ENCODE measurements at places on chromosomes 2 and 18.
A peak's percentile ranks its signal among the peaks of the same experiment; 100 is the strongest.

DNA sequence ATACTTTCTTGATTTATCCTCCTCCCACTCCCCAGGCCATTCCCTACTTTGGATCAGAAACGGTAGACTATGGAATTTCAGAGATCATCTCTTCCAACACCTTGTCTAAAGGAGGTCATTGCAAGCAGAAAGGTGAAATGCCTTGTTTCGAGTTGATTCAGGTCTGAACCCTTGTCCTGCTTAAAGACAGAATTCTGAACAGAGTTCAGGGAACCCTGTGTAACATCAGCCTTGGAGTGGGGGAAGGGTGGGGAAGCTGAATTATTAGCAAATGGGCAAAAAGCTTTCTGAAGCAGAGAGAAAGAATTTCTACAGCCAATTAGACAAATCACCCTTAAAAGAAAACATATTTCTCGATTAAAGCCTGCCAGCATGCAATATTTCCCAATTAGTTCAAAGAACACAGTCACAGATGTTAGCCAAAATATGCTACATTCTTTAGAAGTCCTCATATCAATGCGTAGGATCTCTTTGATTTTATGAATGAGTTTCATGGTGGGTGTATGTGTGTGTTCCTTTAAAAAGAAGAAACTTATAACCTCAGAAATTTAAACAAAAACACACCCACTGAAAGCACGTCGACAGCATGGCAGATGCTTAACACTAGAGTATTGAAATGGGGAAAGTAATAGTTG is 353.1 kb downstream of the RND3 start:
- DNase-seq: no peak

DNA sequence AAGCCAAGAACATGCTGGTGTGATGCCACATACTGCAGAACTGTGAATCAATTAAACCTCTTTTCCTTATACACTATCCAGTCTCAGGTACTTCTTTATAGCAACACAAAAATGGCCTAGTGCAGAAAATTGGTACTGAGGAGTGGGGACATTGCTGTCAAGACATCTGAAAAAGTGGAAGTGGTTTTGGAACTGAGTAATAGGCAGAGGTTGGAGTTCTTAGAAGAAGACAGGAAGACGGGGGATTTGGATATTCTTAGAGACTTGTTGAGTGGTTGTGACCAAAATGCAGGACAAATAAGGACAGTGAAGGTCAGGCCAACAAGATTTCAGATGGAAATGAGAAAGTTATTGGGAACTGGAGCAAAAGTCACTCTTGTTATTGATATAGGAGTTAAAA is 31.3 kb upstream of the CDH2 start:
- no peak for DNase-seq

DNA sequence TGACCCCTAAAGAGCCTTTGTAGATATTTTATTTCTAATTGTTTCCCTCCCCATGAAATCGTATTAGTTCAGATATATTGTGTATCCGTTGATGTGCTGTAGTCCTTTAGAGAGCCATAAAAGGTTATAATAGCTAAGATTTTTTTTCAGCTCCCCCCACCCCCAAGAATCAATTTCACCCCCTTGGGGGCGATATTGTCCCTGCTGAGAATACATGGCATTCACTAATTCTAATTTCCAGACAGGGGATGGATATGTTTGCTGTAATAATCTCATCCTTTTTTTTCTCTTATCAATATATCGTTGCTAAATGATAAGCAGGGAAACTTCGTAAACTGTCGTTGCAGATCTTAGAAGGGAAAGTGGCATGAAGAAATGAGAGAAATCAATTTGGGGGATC is 530.7 kb downstream of the TMEM182 start:
- no peak for DNase-seq

GRCh38 chr18:2508678-2509077 is 62.6 kb downstream of the METTL4 start:
- no peak for DNase-seq

GRCh38 chr2:177098001-177098613 is 114.5 kb upstream of the HNRNPA3 start:
- no peak for DNase-seq

GRCh38 chr2:198498516-198498915 is 694.1 kb downstream of the PLCL1 start:
- no peak for DNase-seq

DNA sequence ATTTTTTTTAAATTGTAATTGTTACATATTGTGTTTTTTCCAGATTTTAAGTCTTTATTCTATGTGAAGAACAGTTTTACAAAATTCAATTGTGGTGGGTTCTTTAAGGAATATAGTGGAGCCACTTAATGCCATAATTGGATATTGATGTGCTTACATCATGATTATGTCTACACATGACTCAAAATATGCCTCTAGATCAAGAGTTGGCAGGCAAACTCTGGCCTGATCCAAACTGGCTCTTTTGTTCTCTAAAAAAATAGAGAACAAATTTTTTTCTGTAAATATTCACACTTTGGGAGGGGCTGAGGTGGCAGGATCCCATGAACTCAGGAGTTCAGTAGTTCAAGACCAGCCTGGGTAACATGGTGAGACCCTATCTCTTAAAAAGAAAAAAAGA is 8.3 kb downstream of the EHBP1 start:
- no peak for DNase-seq

- no peak for DNase-seq
Observed at GRCh38 chr18:25010623-25011374, 341.2 kb downstream of the ZNF521 start.

DNA sequence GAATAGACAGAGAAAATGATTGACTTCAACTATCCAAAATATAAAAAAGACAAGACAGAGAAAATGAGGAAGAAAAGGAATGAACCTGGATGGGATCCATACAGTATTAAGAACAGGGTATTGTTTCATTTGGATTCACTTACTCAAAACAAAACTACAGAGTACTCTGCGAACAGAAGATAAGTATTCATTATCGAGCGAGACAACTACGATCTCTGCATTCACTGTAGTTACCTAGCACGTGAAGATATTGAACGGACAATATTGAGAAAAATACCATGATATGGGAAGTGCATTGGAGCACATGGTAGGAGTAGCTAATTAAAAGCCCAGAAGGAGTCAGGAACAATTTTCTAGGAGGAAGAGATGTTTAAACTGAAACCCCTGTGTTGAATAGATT is 1.0 kb upstream of the ORC2 start:
- DNase-seq: no peak

DNA sequence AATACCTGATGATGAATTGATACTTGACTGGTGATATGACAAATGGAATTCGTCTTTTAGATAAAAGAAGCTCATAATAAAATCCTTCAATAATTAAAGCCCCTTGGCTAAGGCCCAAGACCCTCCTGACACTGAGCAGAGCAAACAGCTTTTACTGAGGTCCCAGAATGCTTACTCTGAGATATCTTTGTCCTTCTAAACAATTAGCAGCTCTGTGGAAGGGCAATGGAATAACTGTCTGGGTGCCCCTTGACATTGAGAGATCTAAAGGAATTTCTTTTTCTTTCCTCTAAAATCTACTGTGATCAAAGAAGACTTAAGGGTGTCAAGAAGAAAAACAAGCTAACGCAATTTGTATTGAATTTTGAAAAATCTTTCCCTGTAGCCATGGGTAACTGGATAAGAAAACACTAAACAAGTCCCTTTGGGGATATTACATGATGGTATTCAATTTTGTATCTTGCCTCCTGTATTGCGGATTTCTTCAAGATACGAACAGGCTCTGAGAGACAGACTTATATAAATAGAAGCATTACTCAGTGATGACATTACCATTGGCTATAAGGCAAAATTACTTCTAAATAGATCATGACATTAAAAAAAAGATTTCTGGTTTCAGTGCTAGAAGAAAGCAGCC is 128.8 kb downstream of the MREG start:
- DNase-seq: peak; percentile 57

- DNase-seq: no peak
Observed at GRCh38 chr2:201203916-201204654, 21.1 kb downstream of the CASP10 start.

GRCh38 chr18:39962546-39962945 is 1992.5 kb upstream of the PIK3C3 start:
- DNase-seq: no peak

GRCh38 chr18:360676-361075 is 92.8 kb upstream of the THOC1 start:
- DNase-seq: no peak

All from brain microvascular endothelial cell (primary cell).